ENCODE measurements at places on chromosomes 11 and 22. TPM values are rescaled to one million over a fixed set of nuclear protein-coding genes. Genes with fewer than 3 reads are reported as not detected.

Gene C22orf23
- 0.54 TPM for total RNA-seq

Gene BLID
- 30.6 TPM for total RNA-seq

Gene CLMP
- 235 TPM for total RNA-seq

Gene SHISAL1
- total RNA-seq: 11.4 TPM

All from fibroblast of the aortic adventitia (primary cell).